ENCODE measurements at places on chromosomes 3 and 15.
A peak's percentile ranks its signal among the peaks of the same experiment; 100 is the strongest.

GRCh38 chr3:120454076-120454689, 3.4 kb upstream of the FSTL1 start:
- DNase-seq = no peak

DNA sequence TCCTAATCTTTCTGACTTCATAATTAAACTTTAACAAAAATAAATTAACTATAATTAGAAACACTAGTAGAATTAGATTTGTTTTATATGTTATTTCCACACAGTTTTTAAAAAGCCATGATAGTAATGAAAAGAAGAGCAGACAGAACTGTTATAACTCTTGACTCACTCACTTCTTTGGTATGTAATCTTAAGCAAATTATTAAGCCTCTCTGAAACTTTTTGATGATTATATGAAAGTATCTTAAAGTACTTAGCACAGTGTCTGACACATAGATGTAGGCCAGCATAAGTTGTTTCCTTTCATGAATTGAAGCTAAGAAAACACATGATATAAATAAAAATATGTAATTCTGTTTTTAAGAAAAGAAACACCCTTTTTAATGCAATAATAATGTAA, 123.6 kb upstream of the MLF1 start:
- DNase-seq = no peak

GRCh38 chr3:58036293-58037032, 28.2 kb downstream of the FLNB start:
- no peak for DNase-seq

DNA sequence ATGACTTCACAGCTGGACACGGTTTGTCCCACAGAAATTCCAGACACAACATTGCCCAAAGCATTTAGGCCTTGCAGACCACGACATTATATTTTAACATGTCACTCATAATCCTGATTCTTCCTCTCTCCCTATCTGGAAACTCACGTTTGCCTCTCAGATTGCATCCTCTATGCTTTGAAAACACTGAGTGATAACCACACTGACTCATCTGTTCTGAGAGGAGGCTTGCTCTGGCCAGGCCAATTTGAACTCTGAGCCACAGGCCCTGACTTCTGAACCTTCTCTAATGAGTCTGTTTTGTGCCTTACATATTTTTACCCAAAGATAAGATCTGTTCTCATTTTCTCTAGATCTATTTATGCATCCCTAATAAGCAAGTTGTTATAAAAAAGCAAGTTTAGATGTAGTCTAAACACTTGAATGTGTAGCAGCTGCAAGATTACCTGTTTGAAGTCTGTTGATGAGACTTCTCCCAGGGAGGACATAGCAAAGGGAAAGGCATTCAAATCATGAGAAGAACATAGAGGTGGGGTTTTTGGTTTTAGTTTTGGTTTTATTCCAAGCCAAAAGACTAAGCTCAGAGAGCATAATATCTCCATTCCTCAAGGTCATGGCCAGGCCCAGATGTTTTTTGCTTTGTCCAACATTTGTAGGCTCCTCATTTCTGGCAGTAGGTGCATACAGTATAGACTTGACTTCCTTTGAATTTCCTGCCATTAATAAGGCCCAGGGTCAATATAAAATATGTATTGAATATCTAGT, 234.4 kb upstream of the LRTM1 start:
- no peak for DNase-seq

- DNase-seq = no peak
These were observed 53.3 kb downstream of the KY start for GRCh38 chr3:134597390-134597970.

GRCh38 chr3:149026718-149027117, 35.4 kb downstream of the GYG1 start:
- DNase-seq = no peak

GRCh38 chr15:52251144-52251860, 44.3 kb downstream of the MYO5C start:
- no peak for DNase-seq

GRCh38 chr3:110397115-110397514, 674.5 kb upstream of the NECTIN3 start:
- DNase-seq = no peak

- peak; percentile 92 for DNase-seq
These were observed at the start of gene GDPGP1 for GRCh38 chr15:90234096-90234988. Gene GDPGP1 (plus strand): TSS chr15:90234209. CDS start chr15:90240909, 6,700 bp downstream.

DNA sequence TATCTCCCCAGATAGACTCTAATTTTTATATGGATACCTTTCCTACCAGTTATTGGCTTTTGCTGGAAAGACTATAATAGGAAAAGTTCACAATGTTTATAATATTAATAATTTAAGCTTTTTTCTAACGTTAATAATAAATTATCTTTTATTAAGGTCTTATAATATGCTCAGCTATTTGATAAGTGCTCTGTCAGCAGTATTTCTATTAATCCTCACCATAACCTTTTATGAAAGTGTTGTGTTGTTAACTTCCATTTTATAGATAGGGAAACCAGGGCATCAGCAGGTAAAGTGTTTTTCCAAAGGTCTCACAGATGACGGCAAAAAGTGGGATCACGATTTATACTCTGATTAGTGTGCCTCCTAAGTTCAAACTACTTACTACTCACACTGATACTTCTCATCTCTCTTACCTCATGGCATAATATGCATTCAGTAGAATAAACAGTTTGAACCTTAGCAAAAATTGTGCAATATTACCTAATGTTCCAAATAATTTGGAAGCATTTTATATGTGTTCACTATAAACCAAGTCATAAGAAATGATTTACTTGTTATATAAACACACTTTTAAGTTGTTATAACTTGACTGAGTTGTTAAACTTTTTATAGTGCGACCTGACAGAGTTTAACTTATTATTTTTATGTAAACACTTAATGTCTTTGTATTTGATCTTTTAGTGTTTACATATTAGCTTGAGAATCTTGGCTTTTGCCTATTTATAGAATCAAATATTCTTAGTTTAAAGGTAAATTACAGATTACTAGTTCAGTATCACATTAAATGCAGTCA, 274.9 kb upstream of the DCBLD2 start:
- DNase-seq = no peak

DNA sequence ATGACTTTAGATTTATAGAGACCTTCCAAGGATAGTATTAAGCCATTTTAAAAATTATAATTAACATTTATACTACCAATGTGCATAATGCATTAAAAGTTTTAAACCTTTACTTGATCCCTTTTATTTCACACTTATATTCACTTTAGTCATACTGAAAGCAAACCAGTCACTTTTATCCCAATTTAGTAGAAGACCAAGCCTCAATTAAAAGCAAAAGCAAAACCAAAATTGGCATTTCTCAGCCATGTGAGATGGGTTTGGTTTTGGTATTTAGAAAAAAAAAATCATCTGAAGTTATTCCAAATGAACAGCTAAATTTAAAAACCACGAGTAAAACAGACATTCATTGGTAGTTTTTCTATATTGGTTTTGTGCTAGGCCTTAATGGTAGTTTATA, 249.4 kb downstream of the LPP start:
- DNase-seq = no peak

DNA sequence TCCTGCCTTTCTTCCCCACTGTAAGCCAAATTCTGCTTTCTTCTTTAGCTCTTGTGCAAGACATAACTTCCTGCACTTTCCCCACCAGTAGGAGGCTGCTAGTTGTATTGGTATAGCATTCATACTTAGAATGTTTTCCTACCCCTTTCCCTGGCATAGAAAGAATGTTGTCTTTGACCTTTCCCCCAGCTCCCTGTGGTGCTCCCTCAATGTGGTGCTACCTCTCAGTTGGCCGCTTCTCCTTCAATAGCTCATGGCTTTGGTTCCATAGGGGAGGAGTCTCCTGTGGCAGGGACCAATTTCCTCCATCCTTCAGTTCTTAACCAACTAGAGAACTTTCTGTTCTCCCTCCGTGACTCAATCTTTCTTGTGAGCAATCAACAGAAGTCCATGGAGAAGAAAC, 67.5 kb upstream of the AKAP13 start:
- DNase-seq = no peak

DNA sequence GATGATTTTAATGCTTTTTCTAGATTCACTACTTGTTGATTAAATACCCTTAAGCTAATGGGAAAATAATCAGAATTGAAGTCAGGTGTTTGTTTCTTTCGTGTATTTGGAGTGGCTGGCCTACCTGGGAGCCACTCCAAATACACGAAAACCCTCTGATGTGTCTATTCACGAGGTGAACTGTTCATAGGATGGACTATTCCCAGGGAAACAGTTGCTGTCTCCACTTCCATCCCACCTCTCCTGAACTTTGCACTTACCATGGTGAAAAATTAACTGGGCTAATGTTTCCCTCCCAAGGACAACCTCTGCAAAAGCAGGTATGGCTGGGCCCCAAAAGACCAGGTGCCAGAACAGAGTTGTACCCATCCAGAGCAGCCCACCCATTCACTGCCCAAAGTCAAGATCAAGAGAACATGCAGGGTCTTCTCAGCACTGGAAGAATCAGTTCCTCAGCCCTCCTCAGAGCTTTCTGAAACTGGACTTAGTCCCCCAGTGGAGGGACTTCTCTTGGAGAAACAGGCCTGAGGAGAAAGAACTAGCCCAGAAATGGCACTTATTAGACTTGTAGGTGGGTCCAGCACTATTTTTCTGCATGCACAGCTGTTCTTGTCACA, 2.9 kb upstream of the SMAD3 start:
- DNase-seq = no peak

- DNase-seq = no peak
These were observed 43.6 kb downstream of the FOXB1 start for GRCh38 chr15:60047701-60048100.

- no peak for DNase-seq
These were observed 97.4 kb downstream of the ST6GAL1 start for GRCh38 chr3:187027531-187028278.

DNA sequence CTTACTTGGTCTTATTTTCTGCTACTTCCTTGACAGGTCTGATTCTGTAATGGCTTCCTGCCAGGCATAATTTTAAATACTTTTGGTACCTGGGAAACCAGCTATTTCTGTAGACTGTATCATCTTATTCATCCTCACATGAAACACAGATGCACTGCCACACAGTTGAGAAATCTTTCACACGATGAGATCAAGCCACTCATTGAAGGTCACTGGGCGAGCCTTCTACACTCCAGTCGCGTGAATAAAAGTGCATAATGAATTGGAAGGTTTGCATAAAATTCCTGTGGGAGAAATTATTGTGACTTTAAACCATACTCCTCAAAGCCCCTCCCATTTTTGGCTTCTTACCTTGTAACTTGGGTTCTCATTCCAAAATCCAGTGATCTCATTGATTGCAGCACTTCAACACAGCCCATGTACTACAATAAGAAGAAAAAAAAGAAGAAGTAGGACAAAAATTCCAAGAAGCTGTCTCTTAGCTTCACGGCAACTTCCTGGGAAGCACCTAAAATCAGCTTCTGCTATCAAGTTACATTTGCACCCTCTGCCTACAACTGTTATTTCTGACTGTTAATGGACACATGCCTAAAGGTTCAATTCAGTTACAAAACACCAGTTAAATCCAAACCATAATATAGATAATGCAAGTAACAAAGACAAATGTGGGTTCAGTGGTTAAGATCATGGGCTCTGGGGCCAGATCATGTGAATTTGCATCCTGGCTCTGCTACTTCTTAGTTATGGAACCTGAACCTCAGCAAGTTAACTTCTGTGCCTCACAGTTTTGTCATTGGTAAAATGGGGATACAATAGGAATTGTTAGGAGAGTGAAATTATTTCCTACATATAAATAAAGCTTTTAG, 39.0 kb downstream of the SHC4 start:
- no peak for DNase-seq

- DNase-seq = peak; percentile 77
These were observed 6.9 kb downstream of the NEK11 start for GRCh38 chr3:131033480-131034080.

DNA sequence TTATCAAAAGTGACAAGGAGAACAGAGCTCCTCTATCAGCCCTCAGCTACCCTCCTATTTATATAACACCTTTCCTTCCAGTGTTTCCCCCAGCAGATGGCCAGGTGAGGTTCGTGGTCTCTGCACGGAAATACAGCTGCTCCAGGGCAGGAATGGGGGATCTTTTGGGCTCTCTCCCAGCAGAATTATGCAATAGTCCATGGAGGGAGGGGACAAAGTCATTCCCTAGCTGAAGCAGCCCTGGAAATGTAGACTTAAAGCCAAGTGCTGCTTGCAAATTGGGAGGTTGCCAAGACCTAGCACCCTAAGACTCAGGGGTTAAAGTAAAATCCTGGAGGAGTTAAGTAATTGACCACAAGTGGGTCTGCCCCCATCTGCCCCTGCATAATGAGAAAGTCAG, 256.3 kb downstream of the LRTM1 start:
- DNase-seq = peak; percentile 6

GRCh38 chr15:54097019-54097418, 118.8 kb downstream of the UNC13C start:
- no peak for DNase-seq

DNA sequence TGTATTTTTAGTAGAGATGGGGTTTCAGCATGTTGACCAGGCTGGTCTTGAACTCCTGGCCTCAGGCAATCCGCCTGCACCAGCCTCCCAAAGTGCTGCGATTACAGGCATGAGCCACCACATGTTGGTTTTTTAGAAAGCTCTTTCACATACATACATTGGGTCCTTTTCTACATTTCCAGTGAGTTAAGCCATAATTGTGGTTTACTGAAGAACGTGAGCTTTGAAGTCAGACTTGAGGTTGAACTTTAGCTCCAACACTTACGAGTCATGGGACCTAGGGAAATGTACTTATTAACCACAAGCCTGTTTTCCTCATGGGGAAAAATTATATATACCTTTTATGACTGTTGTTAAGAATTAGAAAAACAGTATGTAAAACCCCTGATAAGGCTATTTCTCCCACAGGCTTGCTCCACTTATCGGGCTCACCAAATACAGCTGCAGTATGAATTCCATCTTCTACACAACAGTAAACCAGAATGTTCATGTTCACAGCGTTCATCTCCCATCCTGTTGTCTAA, 39.0 kb downstream of the GPR160 start:
- no peak for DNase-seq

DNA sequence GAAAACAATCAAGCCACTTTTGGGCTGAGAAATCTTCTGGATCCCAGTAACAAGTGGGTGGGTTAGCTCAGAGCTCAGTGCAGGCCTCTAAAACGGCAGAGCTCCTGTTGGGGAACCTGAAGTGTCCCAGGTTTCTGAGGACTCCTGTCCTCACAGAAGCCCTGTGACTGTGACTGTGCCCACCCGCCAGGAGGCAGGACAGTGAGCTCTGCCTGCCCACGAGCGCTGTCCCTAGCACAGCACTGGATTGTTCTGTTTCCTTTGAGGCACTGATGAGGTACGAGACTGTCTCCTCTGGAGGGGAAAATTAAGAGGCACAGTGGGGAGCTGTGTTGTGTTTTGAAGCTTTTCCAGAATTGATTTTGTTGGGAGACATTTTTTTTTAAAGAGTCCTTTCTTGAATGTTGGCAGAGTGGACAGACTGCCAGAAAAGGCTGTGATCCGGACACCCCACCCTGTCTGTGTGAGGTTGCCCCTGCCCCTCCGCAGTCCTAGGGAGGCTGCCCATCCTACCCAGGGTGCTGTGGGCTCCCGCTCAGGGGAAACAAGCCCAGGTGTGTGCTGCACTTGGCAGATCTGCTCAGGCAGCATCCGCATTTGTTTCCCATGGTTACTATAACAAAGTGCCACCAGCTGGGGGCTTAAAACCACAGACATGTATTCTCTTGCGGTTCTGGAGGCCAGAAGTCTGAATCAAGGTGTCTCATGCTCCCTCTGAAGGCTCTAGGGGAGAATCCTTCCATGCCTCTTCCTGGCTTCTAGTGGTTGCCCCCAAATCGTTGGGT, 66.6 kb upstream of the LARS2 start:
- no peak for DNase-seq

GRCh38 chr3:115148142-115148790, 1.2 kb upstream of the ZBTB20 start:
- no peak for DNase-seq
